ENCODE measurements at places on chromosomes 16 and 17.

GRCh38 chr17:13920413-13920812 is 148.9 kb upstream of the COX10 start:
- DNase-seq, result no peak

- DNase-seq, result no peak
These were observed 11.2 kb upstream of the CLEC19A start for GRCh38 chr16:19274165-19274797.

GRCh38 chr17:76278952-76279741 is 14.0 kb downstream of the UBALD2 start:
- DNase-seq, result peak; percentile 44

- no peak for DNase-seq
These were observed 3.0 kb downstream of the IL32 start for GRCh38 chr16:3068487-3068886.

- peak; percentile 33 for DNase-seq
These were observed 32.9 kb downstream of the KSR1 start for GRCh38 chr17:27489045-27489715.

DNA sequence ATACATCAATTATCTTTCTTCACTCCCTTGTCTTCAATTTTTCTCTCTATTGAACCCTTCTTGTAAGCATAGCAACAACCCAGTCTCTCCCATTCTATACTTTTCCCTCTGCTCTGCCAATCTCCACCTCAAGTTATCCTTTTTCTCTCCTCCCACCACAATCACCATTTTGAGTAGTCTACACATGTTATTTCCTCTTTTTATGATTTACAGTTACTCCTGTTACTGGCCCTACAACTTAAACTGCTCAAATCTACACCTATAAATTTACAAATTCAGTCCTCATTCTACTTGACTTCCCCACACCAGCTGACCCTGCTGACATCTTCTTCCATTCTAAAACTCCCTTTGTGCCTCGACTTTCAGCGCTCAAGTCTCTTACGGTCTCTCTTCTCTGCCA is 84.6 kb downstream of the SPAG9 start:
- no peak for DNase-seq

DNA sequence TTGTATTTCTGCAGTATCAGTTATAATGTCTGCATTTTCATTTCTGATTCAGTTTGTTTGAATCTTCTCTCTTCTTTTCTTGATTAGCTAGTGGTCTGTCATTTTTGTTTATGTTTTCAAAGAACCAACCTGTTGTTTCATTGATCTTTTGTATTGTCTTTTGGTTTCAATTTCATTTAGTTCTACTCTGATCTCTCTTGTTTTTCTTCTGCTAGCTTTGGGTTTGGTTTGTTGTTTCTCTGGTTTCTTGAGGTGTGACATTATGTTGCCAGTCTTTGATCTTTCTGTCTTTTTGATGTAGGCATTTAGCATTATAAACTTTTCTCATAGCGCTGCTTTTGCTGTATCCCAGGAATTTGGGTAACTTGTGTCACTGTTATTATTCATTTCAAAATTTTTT is 107.2 kb downstream of the PHKB start:
- no peak for DNase-seq
